Neural cell (in vitro differentiated cells): ENCODE measurements at places on chromosomes 4 and X. TPM values are rescaled to one million over a fixed set of nuclear protein-coding genes. Genes with fewer than 3 reads are reported as not detected.

Gene LGI2
- 9.9 and 10.3 TPM in 2 replicates for polyA plus RNA-seq

Gene TMPRSS11A
- polyA plus RNA-seq: not detected in 2 replicates

Gene DUX4
- not detected in 2 replicates for polyA plus RNA-seq

Gene ZNF157
- 3.5 and 3.8 TPM in 2 replicates for polyA plus RNA-seq

Gene SYTL4
- polyA plus RNA-seq: 0.11 TPM in 1 of 2 replicates, not detected in the other

Gene LIMCH1
- polyA plus RNA-seq: 7.8 and 9.1 TPM in 2 replicates

Gene CC2D2A
- polyA plus RNA-seq: 8.6 and 10.7 TPM in 2 replicates

Gene DCLK2
- polyA plus RNA-seq: 134 and 154 TPM in 2 replicates

Gene PRRG1
- 7.4 and 9.1 TPM in 2 replicates for polyA plus RNA-seq

Gene GBA3
- not detected in 2 replicates for polyA plus RNA-seq

Gene CD40LG
- not detected in 2 replicates for polyA plus RNA-seq
